ENCODE measurements at places on chromosomes 1 and 21.

DNA sequence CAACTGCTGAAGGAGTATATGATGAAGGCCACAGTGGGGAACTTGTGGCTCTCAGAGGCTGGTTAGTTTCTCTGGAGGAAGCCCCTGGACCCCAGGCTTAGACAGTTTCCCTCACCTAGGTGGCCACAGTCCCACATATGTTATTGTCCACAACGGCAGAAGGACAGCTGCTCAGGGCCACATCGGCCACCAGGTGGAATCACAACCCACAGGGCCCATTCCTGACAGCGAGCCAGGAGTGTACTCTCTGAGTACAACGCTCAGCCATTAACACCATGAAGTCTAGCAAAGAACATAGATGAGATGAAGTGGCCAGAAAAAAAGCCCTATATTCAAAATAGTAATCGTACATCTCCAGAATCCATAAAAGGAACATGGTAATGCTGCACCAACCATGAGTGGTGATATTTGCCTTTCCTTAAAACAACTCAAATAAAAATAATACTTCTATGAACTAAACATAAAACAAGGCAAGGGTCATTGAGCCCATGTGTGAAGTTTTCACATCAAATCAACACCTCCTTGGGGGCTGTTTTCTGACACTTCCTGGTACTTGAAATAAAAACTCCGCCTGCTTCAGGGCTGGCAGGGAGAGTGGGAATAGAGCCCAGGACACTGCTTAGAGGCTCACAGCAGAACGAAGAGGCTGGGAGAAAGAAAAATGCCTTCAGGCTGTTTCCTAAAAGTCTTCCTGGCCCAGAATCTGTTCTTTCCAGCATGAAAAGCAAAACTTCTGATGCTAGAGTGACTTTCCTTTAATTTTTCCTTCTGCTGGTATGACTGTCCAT is 383.3 kb downstream of the HHAT start:
- no peak for DNase-seq

DNA sequence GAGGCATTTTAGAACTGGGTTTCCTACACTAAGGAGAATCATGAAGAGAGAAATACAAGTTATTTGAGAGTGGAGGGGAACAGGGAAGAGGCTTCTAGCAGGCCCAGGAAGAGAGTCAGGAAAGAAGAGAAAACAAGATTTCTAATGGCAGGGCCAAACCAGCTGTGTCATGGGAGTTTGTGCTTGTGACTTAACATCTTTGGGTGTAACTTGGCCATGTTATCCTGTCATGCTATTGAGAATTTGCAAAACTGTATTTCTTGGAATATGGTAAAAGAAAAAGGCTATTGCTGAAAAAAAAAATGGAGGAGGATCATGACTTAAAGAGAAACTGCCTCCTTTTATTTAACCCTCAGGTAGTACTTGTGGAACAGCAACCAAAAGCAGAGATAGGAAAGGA is 47.4 kb upstream of the TNFSF18 start:
- no peak for DNase-seq

GRCh38 chr1:222266223-222267196 is 281.4 kb downstream of the HHIPL2 start:
- DNase-seq, result no peak

GRCh38 chr21:41110664-41111063 is 57.3 kb upstream of the BACE2 start:
- no peak for DNase-seq

DNA sequence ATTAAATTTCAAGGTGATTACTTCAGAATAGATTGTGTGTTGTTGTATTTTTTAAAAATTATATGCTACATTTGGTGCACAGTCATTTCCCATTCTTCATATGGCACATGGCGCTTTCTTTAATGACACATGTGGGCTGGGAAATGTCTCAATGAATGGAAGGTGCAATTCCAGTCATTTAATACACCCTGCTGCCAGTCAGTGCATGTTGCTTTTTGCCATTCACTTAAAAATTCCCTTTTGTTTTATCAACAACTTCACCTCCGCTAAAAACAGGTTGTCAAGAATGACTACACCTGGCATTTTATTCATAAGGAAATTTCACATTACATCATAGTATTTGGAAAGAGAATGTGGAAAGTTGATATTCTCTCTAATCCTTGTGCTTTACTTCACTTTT is 716.4 kb upstream of the ADAMTS5 start:
- no peak for DNase-seq

GRCh38 chr21:26405735-26406361 is 167.2 kb downstream of the CYYR1 start:
- DNase-seq, result no peak

GRCh38 chr1:218462587-218462986 is 117.5 kb downstream of the TGFB2 start:
- DNase-seq, result no peak

DNA sequence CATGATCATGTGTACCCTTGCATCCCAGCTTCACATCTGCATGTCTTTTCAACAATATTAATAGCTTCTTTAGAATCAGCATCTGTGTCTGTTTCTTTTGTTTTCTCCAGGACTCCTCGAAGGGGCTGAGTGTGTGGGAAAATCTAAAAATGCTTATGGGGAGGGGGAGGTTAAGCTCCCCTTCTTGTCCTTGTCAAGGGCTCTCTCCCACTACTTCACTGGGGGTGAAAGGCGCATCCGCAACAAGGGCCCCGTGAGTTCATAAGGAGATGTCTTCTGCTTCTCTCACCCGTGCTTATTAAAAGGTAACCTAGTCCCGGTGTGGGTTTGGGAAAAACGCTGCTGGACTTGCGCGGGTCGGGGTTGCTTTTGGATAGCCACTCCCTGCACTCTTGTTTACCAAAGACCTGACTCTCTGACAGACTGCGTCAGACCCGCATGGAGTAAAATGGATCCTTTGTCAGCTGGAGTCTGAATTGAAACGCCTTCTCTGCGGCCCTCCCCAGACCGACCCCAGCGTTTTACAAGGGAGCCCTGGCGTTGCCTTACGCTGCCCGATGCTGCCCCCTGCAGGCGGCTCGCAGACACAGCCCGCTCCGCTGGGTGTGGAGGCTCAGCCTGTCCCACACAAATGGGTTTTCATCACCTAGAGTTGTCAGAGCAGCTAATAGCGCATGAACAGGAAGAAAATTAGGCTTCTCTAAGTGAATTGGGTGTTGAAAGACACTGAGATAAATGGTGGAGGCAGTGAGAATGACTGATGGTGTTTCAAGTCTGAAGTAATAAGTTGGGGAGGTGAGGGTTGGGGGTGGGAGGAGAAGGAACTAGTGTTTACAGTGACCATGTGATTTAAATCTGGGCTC is 53.8 kb downstream of the IER5 start:
- peak; percentile 39 for DNase-seq

GRCh38 chr1:8866173-8866791 is 12.2 kb downstream of the ENO1 start:
- DNase-seq, result no peak

- no peak for DNase-seq
Measured at GRCh38 chr1:167081594-167082156, 8.5 kb downstream of the GPA33 start.

GRCh38 chr1:44826375-44827196 is 16.5 kb downstream of the PTCH2 start:
- no peak for DNase-seq

GRCh38 chr1:70228670-70229069 is 7.5 kb downstream of the SRSF11 start:
- DNase-seq, result no peak
